ENCODE measurements at places on chromosomes 5 and 9.

GRCh38 chr5:120544043-120544442, 79.9 kb downstream of the PRR16 start:
- no peak for DNase-seq

DNA sequence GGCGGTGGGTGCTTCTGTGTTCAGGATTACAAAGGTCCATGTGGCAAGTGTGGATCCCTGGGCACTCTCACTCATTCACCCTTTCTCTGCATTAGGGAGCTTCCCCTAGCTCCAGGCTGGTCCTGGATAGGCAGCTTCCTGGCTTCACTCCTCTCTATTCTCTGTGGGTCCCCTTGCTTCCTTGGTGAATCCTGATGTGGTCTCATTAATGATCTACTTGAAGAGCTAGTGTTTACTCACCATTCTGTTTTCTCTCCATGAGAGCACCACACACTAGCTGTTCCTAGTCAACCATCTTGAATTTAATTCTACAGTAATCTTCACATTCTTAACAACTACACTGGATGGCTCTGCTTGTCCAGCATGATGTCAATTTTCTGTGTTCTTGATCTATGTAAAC, 90.0 kb upstream of the PLPPR1 start:
- no peak for DNase-seq

- DNase-seq = no peak
Measured at GRCh38 chr9:94145640-94146039, 61.4 kb downstream of the PTPDC1 start.

DNA sequence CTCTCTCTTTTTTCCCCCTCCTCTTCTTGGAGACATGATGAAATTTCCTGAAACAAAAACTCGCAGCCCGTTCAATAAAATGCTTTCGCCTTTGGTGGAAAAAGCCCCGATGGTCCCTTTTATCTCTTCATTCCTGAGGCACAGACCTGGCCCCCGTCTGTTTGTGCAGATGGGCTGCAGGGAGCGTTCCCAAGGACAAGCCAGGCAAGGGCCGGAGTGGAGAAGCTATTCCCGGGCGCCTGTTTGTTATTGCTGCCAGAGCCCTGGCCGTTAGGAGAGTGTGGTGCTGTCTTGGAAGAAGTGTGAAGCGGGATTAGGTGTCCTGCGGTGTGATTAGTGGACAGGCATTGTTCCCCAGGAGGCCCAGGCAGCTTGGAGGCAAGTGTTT, 71.9 kb downstream of the SMIM23 start:
- DNase-seq = no peak

DNA sequence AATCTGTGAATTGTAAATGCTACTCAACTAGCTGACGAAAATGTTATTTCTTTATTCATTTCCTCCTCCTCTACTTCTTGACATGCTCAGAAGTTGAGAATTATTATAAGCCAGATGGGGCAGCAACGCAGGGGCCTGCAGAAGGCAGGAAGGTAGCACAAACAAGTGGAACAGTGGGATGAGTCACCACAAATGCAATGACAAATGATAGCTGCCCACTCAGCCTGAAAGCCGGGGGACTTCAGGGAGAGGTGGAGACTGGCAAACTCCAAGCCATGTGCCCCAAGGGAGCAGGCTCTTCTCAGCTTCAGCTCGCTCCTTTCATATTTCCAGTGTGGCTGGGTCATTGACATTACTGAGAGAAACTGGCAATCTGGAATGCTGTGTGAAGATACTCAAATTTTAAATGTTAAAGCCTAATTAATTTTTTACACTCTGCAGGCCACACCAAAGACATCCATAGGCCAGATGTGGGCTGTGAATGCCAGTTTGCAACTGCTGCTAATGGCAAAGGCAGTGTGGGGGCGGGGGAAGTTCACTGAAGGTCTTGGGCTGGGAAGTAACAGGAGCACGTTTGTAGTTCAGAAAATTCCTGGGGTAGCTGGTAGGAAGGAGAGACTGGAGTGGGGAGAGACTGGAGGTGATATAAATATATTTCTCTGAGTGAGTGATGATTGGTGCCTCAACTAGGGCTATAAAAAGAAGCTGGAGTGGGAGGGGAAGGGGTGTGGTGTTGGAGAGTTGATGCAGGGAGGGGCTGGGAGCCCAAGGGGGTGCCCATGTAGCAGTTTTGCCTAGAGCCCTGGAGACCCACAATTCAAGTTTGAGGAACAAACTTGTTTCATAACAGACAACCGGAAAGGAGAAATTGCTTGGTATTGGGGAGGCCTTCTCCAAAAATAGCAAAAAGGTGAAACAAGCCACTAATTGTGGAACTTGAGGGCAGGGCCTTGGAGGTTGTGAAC, 20.8 kb upstream of the ADRB2 start:
- DNase-seq = no peak

- no peak for DNase-seq
Measured at GRCh38 chr9:36895744-36896260, 138.3 kb downstream of the PAX5 start.

DNA sequence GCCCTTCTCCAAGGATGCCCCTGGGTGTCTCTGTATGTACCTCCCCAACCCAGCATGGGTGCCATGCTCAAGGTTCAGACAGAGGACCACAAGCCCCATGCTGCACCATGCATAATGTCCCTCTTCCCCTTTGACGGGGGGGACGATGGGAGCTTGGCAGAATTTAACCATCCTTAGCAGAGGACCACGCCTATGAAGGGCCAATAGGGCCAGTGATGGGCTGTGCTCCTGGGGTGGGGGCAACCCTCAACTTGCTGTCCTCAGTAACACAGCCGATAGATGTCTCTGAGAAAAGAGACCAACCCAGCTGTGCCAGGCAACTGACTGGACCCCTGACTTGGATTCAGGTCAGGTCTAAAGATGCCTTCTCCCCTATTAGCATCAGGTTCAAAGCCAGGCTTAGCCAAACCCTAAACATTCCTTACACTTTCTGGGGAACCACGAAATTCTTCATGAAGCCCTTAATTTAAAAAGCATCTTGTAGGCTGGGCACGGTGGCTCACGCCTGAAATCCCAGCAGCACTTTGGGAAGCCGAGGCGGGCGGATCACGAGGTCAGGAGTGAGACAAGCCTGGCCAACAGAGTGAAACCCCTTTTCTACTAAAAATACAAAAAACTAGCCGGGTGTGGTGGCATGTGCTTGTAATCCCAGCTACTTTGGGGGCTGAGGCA, 20.7 kb upstream of the JADE2 start:
- DNase-seq = no peak

- no peak for DNase-seq
Measured at GRCh38 chr9:18441261-18441660, 32.7 kb upstream of the ADAMTSL1 start.

GRCh38 chr5:133147815-133148567, 96.2 kb downstream of the HSPA4 start:
- no peak for DNase-seq

- DNase-seq = no peak
Measured at GRCh38 chr5:113053511-113053995, 77.0 kb downstream of the DCP2 start.

- DNase-seq = no peak
Measured at GRCh38 chr5:1262381-1262780, 32.5 kb downstream of the TERT start.

DNA sequence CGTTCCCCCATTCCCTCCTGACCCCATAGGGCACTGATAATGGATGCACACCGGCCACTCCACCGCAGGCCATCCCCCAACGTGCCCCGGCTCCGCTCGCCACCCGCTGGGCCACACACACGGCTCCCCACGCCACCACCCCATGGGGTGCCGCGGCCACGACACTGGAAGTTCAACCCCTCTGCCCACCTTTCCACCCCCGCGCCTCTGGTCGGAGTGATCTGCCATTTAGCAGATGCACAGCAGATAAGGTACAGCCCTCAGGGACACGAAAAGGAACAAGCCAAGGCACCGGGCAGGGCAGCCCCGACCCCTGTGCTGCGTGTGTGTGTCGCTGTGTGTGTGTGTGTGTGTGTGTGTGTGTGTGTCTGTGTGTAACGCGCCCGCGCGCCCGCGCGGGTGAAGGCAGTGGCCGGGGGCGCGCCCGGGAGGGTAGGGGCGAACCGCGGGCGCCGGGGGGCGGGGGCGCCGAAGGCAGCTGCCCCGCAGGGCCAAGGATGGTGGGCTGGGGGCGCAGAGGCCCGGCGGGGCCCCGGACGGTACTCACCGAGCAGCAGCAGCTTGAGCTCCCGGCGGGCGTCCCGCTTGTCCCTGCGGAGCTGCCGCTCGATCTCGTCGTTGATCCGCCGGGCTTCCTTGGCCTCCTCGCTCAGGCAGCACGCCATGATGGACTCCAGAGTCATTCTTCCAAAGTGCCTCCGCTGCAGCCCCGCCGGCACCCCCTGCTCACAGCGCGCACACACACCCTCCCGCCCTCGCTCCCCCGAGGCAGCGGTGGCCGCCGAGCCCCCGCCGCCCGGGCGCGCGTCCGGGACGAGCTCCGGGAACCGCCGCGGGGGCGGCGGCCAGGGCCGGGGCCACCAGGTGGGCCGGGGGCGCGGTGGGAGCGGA, 813 bp downstream of the GNAQ start:
- DNase-seq = no peak

DNA sequence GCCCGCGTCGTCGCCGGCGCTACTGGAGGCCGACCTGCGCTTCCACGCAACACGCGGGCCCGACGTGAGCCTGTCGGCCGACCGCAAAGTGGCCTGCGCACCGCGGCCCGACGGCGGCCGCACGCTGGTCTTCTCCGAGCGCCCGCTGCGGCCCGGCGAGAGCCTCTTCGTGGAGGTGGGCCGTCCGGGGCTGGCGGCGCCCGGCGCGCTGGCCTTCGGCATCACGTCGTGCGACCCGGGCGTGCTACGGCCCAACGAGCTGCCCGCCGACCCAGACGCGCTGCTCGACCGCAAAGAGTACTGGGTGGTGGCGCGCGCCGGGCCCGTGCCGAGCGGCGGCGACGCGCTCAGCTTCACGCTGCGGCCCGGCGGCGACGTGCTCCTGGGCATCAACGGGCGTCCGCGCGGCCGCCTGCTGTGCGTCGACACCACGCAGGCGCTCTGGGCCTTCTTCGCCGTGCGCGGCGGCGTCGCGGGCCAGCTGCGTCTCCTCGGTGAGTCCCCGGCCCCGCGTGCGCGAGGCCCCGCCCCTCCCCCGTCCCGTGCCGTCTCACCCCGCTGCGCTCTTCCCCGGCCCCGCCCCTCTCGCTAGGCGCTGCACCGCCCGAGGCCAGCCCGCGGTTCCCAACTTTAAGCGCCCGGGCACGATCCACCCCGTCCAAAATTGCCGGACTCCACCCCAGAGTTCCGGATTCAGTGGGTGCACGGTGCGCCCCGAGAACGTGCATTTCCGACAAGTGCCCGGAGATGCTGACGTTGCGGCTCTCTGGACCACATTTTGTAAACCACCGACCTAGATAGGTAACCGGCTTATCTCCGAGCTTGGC, 42.8 kb downstream of the NEURL1B start:
- DNase-seq = no peak

DNA sequence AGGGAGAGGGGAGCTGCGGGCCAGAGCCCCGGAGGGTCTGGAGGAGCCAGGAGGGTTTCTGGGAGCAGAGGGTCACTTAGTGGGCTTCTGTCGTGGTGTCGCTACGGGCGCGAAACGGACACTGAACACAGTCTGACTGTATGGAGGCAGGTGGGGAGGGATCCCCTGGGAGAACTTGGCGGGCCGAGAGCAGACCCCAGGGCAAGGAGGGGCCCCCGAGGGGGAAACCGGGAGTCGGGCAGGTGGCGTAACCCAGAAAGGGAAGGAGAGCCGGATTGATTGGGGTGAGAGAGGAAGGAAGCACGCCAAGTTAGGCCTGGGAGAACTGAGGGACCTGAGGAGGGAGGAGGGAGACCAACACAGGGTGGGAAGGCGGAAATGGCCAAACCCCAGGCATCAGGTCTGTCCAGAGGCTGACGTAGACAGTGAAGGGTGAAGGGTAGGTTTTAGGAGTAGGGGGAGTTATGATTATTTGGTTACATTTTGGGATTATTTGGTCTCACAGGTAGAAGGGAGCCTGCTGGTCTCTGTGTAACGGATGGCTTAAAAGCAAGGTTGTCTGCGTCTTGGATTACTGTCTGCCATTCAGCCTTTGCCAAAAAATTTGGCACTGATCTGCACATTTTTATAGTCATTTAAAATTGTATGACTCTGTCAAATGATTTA, 3.3 kb upstream of the MSMP start:
- no peak for DNase-seq

DNA sequence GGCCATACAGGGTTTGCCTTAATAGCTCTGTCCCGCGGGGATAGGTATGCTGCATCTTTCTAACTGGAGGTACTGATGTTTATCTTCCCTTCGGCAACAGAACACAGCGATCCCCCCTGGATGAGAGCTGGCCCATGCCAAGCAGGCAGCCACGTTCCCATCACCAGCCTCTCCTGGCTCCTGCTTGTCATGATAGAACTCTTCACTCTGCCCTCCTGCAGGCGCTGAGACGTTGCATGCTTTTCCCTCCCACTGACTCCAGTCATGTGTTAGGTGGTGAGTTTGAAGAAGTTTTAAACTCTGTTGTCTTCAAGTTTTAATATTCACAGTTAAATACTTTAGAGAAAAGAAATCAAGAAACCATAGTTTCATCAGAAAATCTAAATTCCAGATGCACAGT, 60.0 kb downstream of the MED27 start:
- DNase-seq = no peak

DNA sequence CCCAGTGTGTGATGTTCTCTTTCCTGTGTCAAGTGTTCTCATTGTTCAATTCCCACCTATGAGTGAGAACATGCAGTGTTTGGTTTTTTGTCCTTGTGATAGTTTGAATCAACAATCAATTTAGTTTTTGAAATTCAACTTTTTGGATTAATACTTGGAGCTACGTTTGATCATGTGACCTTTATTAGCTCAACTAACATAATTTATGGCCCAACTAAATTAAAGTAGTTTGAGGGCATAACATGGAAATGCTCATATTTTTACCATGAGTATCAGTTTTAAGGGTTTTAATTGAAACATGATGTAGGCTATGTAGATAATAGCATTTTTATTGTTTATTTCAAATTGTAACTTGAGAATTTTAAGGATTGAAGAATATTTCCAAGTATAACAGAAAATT, 168.0 kb downstream of the CCDC171 start:
- no peak for DNase-seq

GRCh38 chr9:1048811-1049210, 1.3 kb upstream of the DMRT2 start:
- DNase-seq = no peak

GRCh38 chr9:124342776-124343485, 72.3 kb downstream of the PSMB7 start:
- DNase-seq = peak; percentile 77

- no peak for DNase-seq
Measured at GRCh38 chr9:100220936-100221335, 121.9 kb downstream of the INVS start.

- peak; percentile 77 for DNase-seq
Measured at GRCh38 chr9:129177791-129178567, at the start of gene IER5L. TSS of gene IER5L (minus strand) at chr9:129178261. CDS start at chr9:129178052, 209 bp downstream.

DNA sequence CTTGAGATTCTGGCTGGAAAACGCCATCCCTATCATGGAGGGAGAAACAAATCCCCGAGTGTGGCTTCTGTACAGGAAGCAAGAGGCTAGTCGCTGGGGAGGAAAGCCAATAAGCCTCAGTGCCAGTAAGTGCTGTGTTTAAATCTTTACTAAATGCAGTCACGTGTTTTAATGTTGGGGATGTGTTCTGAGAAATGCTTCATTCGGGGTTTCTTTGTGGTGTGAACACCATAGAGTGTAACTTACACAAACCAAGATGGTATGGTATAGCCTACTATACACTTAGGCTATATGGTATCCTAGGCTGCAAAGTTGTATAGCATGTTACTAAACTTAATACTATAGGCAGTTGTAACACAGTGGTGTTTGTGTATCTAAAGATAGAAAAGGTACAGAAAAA, 94.7 kb downstream of the GCNT1 start:
- DNase-seq = no peak

All from AG09309 (cell line).